ENCODE measurements at places on chromosomes 7 and 10.

GRCh38 chr7:22572292-22572691, 72.3 kb upstream of the STEAP1B start:
- DNase-seq: no peak

GRCh38 chr7:105238198-105238765, 150.4 kb downstream of the SRPK2 start:
- DNase-seq: no peak

- DNase-seq: no peak
Observed at GRCh38 chr7:151789380-151789947, 87.5 kb downstream of the PRKAG2 start.

GRCh38 chr7:73449422-73449821, 15.8 kb downstream of the FZD9 start:
- DNase-seq: no peak

GRCh38 chr7:112370436-112370835, 79.8 kb upstream of the IFRD1 start:
- no peak for DNase-seq

DNA sequence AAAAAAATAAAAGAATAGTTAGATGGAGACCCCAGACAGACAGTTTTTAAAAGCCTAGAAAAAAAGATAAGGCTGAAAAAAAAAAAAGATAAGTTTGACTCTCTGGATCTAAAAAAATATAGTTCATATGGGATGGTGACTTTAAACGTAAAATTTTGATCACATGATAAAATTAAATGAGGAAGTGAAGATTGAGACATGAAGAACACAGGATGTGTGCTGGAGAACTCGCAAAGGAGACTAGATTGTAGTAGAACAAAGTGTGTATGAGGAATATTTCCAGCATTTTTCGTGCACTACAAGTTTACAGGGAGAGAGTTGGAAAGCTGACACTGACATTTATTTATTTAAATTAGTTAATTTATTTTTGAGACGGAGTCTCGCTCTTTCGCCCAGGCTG, 286.4 kb downstream of the PRPF18 start:
- DNase-seq: no peak

GRCh38 chr10:113520261-113520660, 32.6 kb upstream of the HABP2 start:
- DNase-seq: no peak

DNA sequence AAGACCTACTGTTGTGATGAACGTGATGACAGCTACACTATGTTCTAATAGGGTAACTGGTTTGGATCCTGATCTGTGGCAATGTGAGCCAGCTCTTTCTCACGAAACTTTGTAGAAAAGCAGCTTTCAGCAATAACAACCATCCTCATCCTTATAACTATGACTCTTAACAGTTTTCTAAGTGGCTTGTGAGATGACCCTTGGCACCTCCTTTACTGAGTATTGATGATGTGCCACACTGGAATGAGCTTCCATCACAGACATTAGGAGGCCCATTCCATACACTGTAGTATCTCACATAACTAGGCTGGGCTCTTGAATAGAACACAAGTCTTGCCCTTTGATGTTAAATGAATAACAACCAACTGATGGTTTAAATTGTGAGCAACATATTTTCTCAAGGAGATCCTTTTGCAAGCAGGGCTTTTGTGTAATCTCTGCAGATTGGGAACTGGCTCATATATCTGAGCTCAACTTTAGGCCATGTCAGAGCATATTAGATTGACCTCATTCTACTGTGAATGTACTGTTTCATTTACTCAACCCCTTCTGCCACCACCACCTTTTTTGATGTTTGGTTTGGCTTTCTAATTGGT, 46.4 kb downstream of the MYPN start:
- DNase-seq: no peak

GRCh38 chr7:54541669-54542625, at the start of gene VSTM2A:
TSS of gene VSTM2A (plus strand) at chr7:54542375. CDS start at chr7:54542731, 356 bp downstream.
- no peak for DNase-seq

DNA sequence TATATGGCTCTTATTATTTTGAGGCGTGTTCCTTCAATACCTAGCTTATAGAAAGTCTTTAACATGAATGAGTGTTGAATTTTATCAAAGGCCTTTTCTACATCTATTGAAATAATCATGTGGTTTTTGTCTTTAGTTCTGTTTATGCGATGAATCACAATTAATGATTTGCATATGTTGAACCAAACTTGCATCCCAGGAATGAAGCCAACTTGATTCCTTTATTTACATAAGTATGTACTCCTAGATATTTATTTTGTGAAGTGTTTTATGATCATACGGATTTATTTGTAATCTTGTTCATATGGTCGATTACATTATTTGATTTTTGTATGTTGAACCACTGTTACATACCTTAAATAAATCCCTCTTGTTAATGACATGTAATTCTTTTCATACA, 244.3 kb upstream of the KCND2 start:
- DNase-seq: no peak

GRCh38 chr7:51031791-51032515, 249.3 kb upstream of the GRB10 start:
- DNase-seq: no peak

DNA sequence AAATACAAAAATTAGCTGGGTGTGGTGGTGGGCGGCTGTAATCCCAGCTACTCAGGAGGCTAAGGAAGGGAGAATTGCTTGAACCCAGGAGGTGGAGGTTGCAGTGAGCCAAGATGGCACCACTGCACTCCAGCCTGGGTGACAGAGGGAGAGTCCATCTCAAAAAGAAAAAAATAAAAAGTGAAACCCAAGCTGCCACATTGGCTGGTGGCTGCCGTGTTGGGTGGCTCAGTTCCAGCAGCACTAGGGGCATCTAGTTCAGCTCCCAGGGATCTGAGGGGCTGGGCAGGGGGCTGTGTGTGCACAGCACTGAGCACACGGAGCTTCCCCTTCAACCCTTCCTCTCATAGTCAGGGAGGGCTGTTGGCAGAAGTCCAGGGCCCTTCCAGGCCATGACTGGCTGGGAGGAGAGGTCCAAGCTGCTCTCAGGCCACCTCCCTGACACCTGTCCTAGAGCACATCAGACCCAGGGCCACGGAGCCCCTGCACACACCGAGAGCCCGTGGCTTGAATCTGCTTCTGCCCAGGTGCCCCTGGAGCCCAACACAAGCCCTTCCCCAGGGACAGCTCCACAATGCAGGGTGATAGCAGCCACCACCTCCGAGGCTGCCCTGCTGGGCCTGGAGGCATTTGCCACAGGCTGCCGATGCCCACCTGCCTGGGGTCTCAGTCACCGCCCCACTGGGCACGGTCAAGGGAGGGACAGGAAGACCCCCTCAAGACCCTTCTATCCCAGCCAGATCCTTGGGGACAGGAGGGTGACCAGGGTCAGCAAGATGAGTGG, 47.3 kb downstream of the YKT6 start:
- DNase-seq: no peak

- no peak for DNase-seq
Observed at GRCh38 chr7:28277958-28278357, 97.4 kb upstream of the JAZF1 start.

DNA sequence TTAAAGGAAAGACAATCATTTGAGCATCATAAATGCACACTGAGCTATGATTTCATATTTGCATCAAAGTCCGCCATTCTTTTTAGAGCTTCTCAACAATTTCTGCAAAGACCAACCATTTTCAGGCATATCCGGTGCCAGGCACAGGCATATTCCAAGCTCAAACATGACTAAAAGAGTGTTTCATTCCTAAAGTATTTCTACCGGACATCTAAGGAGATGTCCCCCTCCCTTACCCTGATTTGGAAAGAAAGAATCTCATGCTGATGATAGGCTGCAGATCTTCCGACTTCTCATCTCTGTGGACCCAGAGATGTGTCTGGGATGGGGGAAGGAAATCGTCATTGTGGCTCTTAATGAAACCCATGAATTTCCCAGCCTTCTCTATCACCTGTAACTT, 600.5 kb upstream of the MGMT start:
- DNase-seq: no peak

GRCh38 chr10:48523820-48524758, 80.8 kb downstream of the ARHGAP22 start:
- no peak for DNase-seq

- DNase-seq: no peak
Observed at GRCh38 chr10:3780771-3781467, 4.1 kb downstream of the KLF6 start.

GRCh38 chr7:93148727-93149126, 542 bp upstream of the SAMD9L start:
- no peak for DNase-seq

GRCh38 chr7:149670288-149670687, 103.1 kb downstream of the ZNF467 start:
- DNase-seq: no peak

DNA sequence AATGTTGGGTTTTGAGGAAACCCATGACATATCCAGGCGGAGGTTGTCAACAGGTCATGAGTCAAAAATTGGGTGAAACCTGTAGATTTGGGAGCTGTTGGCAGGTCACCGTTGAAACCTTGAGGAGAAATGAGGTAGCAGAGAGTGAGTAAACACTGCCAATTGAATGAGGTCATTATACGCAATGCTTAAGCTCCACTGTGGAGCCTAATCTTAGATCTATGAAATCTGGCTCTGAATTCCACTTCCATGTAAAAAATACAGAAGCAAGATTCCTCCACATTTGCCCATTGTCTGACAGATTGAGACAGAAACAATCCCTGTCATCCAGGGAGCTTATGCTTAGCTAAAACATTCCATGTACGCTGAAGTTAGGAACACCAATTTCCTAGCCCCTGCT, 76.0 kb upstream of the IL6 start:
- no peak for DNase-seq

- DNase-seq: no peak
Observed at GRCh38 chr7:76356823-76357222, 2.0 kb downstream of the YWHAG start.

GRCh38 chr7:70527520-70528115, 604.3 kb upstream of the GALNT17 start:
- DNase-seq: no peak

DNA sequence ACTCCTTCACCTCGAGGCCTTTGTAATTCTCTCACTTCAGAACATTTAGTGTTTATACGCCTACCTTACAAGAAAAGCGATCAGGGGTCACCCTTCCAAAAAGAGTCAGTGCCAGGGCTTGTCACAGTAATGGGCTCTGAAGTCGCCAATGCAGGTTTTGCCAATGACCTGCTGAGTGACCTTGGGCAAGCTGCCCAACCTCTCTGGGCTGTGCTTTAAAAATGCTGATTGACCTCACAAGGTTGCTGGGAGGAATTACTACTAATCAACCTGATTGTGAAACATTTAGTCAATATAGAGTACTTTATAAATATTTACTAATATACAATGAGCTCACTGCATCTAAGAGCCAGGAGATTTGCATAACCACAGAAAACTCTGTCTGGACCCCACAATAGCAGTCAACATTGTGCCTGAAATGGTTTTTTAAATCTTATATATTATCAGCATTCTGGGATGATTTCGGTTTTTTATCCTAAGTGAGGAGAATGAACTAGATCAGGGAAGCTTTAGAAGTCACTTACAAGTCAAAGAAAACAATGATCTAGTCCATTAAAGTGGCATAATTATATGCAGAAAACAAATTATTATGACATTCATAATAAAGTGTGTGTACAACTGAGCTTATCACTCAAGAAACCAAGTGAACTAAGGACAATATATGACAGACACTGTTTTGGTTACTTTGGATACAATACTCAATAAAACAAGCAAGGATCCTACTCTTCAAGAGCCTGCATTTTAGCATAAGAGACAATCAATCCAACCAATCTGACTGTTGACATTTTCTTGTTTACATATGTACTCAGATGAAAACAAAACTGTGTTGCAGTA, 290.5 kb downstream of the SORCS1 start:
- no peak for DNase-seq

- no peak for DNase-seq
Observed at GRCh38 chr7:130305433-130306042, 12.6 kb downstream of the CPA4 start.

DNA sequence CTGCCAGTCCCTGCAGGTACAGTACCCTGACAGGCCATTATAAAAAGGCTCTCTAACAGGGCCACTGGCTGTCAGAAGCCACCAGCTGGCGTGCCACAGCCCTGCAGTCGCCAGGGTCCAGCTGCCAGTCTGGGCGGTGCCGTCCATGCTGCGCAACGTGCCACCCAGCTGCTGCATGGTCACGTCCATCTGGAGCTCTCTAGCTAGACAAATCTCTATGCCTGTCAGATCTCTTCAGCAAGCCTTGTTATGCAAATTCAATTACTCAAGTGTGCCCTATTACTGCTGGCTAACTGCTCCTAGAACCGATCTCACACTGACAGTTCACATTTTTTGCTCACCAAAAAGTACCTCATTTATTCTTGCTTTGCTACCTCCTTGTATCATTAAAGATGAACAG, 75.9 kb downstream of the HIBADH start:
- no peak for DNase-seq
